ENCODE measurements at places on chromosomes 7 and 10.

GRCh38 chr10:88097536-88097935, 234.1 kb downstream of the PTEN start:
- no peaks in the 10 kb centered on the region for H3K36me3 ChIP-seq
- peaks cover 16% of the 10 kb centered on the region for H3K4me1 ChIP-seq
- no peak overlapping the region for H3K4me3 ChIP-seq
- H3K27ac ChIP-seq: no peak overlapping the region

GRCh38 chr10:50501478-50501877, 122.3 kb downstream of the SGMS1 start:
- no peaks in the 10 kb centered on the region for H3K27me3 ChIP-seq
- H3K4me3 ChIP-seq: no peak overlapping the region
- H3K36me3 ChIP-seq: no peaks in the 10 kb centered on the region
- H3K4me1 ChIP-seq: peaks cover 2% of the 10 kb centered on the region

DNA sequence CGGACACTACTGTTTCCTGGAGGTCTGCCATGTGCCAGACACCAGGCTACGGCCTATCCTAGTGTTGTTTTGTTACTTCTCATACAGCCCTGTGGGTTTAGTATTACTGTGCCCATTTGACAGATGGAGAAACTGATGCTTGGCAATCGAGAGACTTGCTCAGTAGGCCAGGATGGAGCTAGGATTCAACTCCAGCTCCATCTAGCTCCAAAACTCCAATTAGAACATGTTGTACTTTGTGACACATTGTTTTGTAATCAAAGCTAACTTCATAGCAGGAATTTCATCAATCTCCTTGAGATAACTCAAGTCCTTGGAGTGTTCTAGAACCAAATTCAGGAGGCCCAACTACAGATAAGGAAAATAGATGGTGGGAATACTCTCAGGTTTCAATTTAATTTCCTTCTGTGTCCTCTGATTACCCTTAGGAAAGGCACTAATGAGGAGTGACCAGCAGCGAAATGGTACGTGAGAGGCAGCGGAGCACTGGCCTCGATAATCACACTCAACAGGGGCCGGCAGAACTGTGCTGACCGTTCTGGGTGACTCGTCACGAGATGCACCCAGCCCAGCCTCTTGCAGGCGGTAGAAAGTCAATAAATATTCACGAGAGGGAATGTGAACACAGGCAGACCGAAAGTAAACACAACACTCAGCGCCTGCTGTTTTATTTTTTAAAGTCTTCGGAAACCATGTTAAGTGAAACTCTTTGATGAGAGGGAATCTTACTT, 269.6 kb upstream of the NEBL start:
- no peak overlapping the region for H3K27ac ChIP-seq
- H3K4me1 ChIP-seq: peaks cover 6% of the 10 kb centered on the region
- no peak overlapping the region for H3K4me3 ChIP-seq
- DNase-seq: no peak
- peaks cover 2% of the 10 kb centered on the region for H3K36me3 ChIP-seq
- peaks cover 1% of the 10 kb centered on the region for H3K27me3 ChIP-seq

- H3K4me1 ChIP-seq: peaks cover 9% of the 10 kb centered on the region
- H3K27ac ChIP-seq: peak overlapping the region; percentile 91
- no peaks in the 10 kb centered on the region for H3K36me3 ChIP-seq
- DNase-seq: no peak
- no peaks in the 10 kb centered on the region for H3K27me3 ChIP-seq
Observed at GRCh38 chr7:69599955-69600709, 1.9 kb downstream of the AUTS2 start.

DNA sequence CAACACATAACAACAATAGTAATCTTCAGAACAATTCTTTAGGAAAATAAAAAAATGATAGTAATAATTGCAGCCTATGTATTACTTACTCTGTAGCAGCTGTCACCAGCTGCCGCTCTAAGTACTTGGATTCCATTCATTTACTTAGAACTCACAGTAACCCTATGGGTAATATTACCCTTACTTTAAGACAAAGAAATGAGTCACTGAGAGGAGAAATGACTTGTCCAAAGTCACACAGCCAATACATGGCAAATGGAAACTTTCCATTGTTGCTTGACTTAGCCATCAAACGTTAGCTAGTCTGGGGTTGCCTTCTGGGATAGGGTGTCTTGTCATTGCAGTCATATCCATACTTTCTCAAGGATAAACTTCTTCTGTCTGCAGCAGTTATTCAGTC, 3.6 kb downstream of the CCNY start:
- H3K36me3 ChIP-seq: no peaks in the 10 kb centered on the region
- DNase-seq: no peak
- peaks cover 37% of the 10 kb centered on the region for H3K4me1 ChIP-seq
- no peak overlapping the region for H3K27ac ChIP-seq

DNA sequence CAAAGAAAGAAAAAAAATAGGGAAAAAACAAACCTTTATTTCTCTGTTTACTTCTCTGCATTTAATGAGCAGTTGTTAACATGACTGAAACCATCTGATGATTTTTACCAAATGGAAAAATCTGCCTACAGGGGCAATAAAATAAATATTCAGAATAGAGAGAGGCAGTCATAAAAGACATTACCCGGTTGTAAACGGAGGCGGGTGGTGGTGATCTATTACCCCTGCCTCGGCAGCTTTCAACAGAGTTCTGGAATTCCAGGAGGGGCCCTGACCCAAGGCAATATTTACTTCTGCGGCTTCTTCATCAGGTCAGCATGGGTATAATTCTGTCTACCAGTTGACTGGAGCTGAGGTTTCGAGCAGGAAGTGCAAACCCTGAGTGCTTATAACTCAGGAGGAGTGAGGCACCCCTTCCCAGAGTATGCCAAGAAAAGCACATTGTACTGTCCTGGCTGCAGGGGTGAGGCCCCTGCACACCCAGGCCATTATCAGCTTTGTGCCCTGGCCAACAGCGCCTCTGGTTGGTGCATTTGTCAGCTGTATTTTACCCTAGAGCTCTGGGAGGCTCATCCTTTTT, 8.2 kb upstream of the CXCL12 start:
- H3K27ac ChIP-seq: no peak overlapping the region
- no peak for DNase-seq
- H3K36me3 ChIP-seq: no peaks in the 10 kb centered on the region
- H3K4me1 ChIP-seq: peaks cover 34% of the 10 kb centered on the region
- peaks cover 15% of the 10 kb centered on the region for H3K27me3 ChIP-seq
- no peak overlapping the region for H3K4me3 ChIP-seq

- H3K36me3 ChIP-seq: no peaks in the 10 kb centered on the region
- H3K4me3 ChIP-seq: no peak overlapping the region
- H3K27me3 ChIP-seq: no peaks in the 10 kb centered on the region
- H3K27ac ChIP-seq: peak overlapping the region; percentile 91
Observed at GRCh38 chr10:29353305-29353704, 64.4 kb downstream of the LYZL1 start.

DNA sequence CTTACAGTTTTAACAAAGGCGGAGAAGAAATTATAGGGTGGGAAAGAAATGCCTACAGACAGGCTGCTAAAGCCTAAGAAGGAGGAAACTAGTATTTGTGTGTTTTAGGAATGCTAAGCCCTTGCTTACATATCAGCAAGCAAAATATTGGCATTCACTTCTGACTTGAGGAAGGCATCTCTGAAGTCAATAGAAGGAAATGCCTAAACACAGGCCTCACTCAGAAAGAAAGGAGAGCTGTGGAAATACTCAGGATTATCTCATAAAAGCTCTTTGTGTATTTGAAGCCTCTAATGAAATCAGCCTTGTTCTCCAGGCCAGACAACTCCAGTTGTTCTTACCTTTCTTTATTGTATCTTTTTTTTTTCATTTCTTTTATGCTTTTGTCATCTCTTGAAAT, 158.0 kb downstream of the AUTS2 start:
- no peak overlapping the region for H3K27ac ChIP-seq
- H3K4me1 ChIP-seq: peaks cover 44% of the 10 kb centered on the region
- no peak overlapping the region for H3K4me3 ChIP-seq
- no peaks in the 10 kb centered on the region for H3K27me3 ChIP-seq
- no peak for DNase-seq
- H3K36me3 ChIP-seq: no peaks in the 10 kb centered on the region

DNA sequence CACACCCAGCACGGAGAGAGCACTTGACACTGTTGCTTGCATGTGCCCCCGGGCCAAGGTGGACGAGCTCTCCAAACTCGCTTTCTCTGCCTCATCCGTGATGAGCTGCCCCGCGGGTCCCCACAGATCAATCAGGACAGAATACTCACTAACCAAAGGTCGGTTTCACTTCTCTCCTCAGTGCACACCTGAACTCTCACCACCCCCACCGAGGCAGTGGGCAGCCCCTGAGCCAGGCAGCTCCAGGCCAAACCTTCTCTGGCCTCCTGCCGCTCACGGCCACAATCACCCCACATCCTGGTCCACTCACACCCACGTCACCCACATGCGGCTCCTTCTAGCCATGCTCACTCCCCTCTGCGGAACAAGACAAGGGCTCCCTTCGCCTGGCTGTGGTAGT, 443.9 kb downstream of the DNAJB6 start:
- no peak overlapping the region for H3K4me3 ChIP-seq
- no peaks in the 10 kb centered on the region for H3K4me1 ChIP-seq
- no peak for DNase-seq

- no peaks in the 10 kb centered on the region for H3K36me3 ChIP-seq
- no peak overlapping the region for H3K27ac ChIP-seq
- peaks cover 36% of the 10 kb centered on the region for H3K4me1 ChIP-seq
- H3K27me3 ChIP-seq: no peaks in the 10 kb centered on the region
Observed at GRCh38 chr7:450741-451140, 68.9 kb downstream of the PDGFA start.

DNA sequence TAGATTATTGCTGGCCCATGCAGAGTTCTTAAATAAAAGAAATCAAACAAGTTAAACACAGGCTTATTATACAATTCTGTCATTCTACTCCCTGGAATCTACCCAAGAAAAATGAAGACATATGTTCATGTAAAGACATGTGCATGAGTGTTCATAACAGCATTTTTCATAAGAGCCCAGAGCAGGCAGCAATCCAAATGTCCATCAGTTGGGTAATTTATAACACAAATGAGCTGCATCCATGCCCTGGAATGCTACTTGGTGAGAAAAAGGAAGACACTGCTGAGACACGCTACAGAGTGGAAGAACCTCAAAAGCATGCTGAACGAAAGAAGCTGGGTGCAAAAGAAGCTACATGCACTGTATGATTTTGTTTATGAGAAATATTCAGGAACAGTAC, 342.6 kb downstream of the TCERG1L start:
- no peak overlapping the region for H3K4me3 ChIP-seq
- H3K27me3 ChIP-seq: no peaks in the 10 kb centered on the region
- peaks cover 13% of the 10 kb centered on the region for H3K4me1 ChIP-seq
- DNase-seq: no peak
- no peak overlapping the region for H3K27ac ChIP-seq

GRCh38 chr7:41872966-41873365, 170.1 kb upstream of the INHBA start:
- H3K27ac ChIP-seq: no peak overlapping the region
- H3K4me3 ChIP-seq: no peak overlapping the region
- DNase-seq: no peak

- peak overlapping the region; percentile 84 for H3K27ac ChIP-seq
- no peak for DNase-seq
- H3K27me3 ChIP-seq: no peaks in the 10 kb centered on the region
- H3K36me3 ChIP-seq: no peaks in the 10 kb centered on the region
Observed at GRCh38 chr7:42155584-42156290, 81.3 kb downstream of the GLI3 start.

- H3K4me3 ChIP-seq: no peak overlapping the region
- H3K27me3 ChIP-seq: no peaks in the 10 kb centered on the region
- peaks cover 42% of the 10 kb centered on the region for H3K36me3 ChIP-seq
- no peak overlapping the region for H3K27ac ChIP-seq
- no peak for DNase-seq
- H3K4me1 ChIP-seq: peaks cover under 1% of the 10 kb centered on the region
Observed at GRCh38 chr10:125726914-125727313, 7.4 kb downstream of the EDRF1 start.

- no peak overlapping the region for H3K4me3 ChIP-seq
- H3K36me3 ChIP-seq: no peaks in the 10 kb centered on the region
- H3K4me1 ChIP-seq: peaks cover 15% of the 10 kb centered on the region
- DNase-seq: no peak
- no peaks in the 10 kb centered on the region for H3K27me3 ChIP-seq
Observed at GRCh38 chr10:3898821-3899220, 113.8 kb upstream of the KLF6 start.

GRCh38 chr7:108413782-108414492, 42.3 kb downstream of the NRCAM start:
- no peak overlapping the region for H3K27ac ChIP-seq
- H3K4me1 ChIP-seq: peaks cover 5% of the 10 kb centered on the region
- H3K27me3 ChIP-seq: no peaks in the 10 kb centered on the region
- no peak overlapping the region for H3K4me3 ChIP-seq
- H3K36me3 ChIP-seq: no peaks in the 10 kb centered on the region

GRCh38 chr10:88505680-88506215, 77.4 kb downstream of the RNLS start:
- H3K36me3 ChIP-seq: no peaks in the 10 kb centered on the region
- DNase-seq: no peak
- peaks cover 21% of the 10 kb centered on the region for H3K4me1 ChIP-seq

- peaks cover 28% of the 10 kb centered on the region for H3K4me1 ChIP-seq
- no peaks in the 10 kb centered on the region for H3K27me3 ChIP-seq
- DNase-seq: no peak
- H3K4me3 ChIP-seq: no peak overlapping the region
- H3K27ac ChIP-seq: no peak overlapping the region
Observed at GRCh38 chr7:20348125-20348807, 17.6 kb downstream of the ITGB8 start.

- H3K36me3 ChIP-seq: peaks cover 11% of the 10 kb centered on the region
- peak overlapping the region; percentile 85 for H3K27ac ChIP-seq
- no peak for DNase-seq
- H3K4me1 ChIP-seq: peaks cover 6% of the 10 kb centered on the region
- H3K4me3 ChIP-seq: no peak overlapping the region
Observed at GRCh38 chr10:102599565-102600327, 44.5 kb upstream of the TRIM8 start.

DNA sequence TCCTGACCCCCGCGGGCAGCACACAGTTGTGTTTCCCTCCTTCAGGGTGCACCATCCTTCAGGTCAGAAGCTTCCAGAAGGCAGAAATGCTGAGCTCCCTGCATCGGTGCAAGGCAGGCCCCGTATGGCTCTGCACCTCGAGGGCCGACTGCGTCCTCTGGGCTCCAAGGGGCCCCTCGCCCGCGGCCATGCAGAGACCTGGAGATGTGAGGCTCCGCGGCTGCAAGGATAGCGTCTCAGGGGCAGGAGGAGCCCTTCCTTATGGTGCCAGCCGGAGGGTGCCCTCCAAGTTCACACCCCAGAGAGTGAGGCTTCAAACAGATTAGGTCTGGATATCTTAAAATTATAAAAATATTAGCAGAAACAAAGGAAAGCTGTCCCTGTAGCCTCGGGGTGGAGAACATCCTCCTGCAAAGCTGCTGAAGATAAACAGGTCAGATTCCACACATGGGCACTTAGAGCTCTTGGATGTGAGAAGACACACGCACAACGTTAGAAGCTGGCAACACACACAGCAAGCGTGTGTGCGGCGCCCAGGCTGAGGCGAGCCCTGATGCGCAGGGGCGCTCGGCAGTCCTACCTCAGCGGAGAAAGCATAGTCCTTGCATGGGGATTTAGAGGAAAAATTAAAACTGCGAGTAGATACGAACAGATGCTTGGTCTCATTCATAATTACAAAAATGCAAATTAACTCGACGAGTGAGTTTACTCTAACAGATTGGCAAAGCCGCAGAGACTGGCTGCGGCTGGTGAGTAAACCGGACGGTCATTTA, 20.4 kb downstream of the KNDC1 start:
- H3K27me3 ChIP-seq: no peaks in the 10 kb centered on the region
- H3K4me1 ChIP-seq: no peaks in the 10 kb centered on the region
- H3K27ac ChIP-seq: no peak overlapping the region
- peaks cover 4% of the 10 kb centered on the region for H3K36me3 ChIP-seq

- H3K36me3 ChIP-seq: no peaks in the 10 kb centered on the region
- H3K27me3 ChIP-seq: no peaks in the 10 kb centered on the region
- no peak overlapping the region for H3K27ac ChIP-seq
- peaks cover 6% of the 10 kb centered on the region for H3K4me1 ChIP-seq
- DNase-seq: no peak
Observed at GRCh38 chr7:49088017-49088416, 163.7 kb downstream of the CDC14C start.
